Left renal pelvis (tissue), 4 donors: ENCODE measurements at places on chromosomes 16 and 17. TPM values are rescaled to one million over a fixed set of nuclear protein-coding genes. Genes with fewer than 3 reads are reported as not detected.

The RAB26 gene
- polyA plus RNA-seq = 2.7 TPM

The FBXO39 gene
- polyA plus RNA-seq = 0.08 TPM

The COX4I1 gene
- 350 TPM for polyA plus RNA-seq

The SULT1A1 gene
- 25.2 TPM for polyA plus RNA-seq

The NPIPA5 gene
- 31.6 TPM for polyA plus RNA-seq

The PCGF2 gene
- 103 TPM for polyA plus RNA-seq

DNA sequence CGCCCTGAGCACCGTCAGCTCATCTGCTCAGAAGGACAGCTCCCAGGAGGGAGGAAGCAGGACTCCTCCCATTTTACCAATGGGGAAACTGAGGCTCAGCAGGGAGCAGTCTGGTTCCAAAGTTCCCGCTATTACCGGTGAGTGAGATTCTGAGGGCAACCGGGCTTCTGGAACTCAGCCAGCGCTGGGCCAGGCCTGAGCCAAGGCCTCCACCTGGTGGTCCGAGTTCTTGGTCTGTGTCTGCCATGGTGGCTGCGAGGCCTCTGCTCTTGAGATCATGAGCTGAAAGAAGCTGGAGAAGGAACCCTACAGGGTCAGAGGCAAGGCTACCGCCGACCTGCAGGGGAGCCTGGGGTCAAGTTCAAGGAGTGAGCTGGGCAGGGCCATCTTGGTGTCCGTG is 110.8 kb upstream of the GSE1 start:
- no peak for DNase-seq

GRCh38 chr16:8849411-8850011 is 19.3 kb downstream of the CARHSP1 start:
- DNase-seq = no peak

GRCh38 chr16:89686520-89687091 is at the start of gene CDK10:
Gene CDK10 (plus strand): TSS chr16:89686689. CDS start chr16:89686711, 22 bp downstream.
- peak; percentile 77 for DNase-seq

GRCh38 chr17:45980855-45981254 is 18.2 kb upstream of the STH start:
- DNase-seq = no peak

- no peak for DNase-seq
Observed at GRCh38 chr16:66036793-66037715, 329.4 kb upstream of the CDH5 start.

GRCh38 chr16:67240506-67240905 is 6.8 kb downstream of the FHOD1 start:
- DNase-seq = no peak

- DNase-seq = no peak
Observed at GRCh38 chr16:15701975-15702970, 52.2 kb downstream of the NDE1 start.

- no peak for DNase-seq
Observed at GRCh38 chr16:50741225-50741780, 583 bp upstream of the CYLD start.

GRCh38 chr16:25951999-25952398 is 260.2 kb downstream of the HS3ST4 start:
- no peak for DNase-seq

DNA sequence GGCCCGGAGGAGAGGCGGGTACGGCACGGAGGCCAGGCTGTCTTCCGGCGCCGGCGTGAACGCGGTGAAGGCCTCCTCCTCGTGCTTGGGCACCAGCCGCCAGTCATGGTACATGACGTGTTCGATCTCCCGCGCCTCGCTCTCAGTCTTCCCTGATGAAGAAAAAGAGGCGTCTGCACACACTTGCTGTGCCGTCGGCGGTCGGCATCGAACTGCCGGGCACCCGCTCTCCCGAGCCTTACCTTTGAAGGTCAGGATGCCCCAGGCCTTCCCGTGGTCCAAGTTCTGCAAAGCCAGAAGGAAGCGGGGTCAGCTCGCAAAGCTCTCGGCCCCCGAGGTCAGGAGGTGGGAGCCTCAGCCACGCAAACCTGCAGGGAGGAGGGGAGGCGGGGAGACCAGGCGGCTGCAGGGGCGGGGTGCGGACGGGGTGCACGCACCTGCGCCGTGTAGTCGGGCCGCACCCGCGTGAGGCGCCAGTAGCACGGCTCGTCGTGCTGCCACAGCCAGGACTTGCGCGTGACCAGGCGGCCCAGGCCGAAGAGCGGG is at the start of gene EME2:
TSS of gene EME2 (plus strand) at position 449 of the 546 bp plus-strand sequence. CDS start 418 bp downstream, outside the sequence.
- no peak for DNase-seq
